ENCODE measurements at places on chromosomes 3 and 15. TPM values are rescaled to one million over a fixed set of nuclear protein-coding genes. Genes with fewer than 3 reads are reported as not detected.

DNA sequence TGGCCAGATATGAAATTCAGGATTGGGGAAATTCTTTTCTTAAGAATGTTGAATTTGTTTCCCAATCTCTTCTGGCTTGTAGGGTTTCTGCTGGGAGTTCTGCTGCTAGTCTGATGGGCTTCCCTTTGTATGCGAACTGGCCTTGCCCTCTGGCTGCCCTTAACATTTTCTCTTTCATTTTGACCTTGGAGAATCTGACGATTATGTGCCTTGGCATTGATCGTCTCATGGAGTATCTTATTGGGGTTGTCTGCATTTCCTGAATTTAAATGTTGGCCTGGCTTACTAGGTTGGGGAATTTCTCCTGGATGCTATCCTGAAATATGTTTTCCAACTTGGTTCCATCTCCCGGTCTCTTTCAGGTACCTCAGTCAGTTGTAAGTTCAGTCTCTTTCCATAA lies 152.2 kb downstream of the CFAP20DC start:
- no peak overlapping the region for H3K4me3 ChIP-seq
- H3K36me3 ChIP-seq = no peaks in the 10 kb centered on the region
- peaks cover 7% of the 10 kb centered on the region for H3K4me1 ChIP-seq
- H3K27me3 ChIP-seq = no peaks in the 10 kb centered on the region
- no peak for DNase-seq

Gene PLA2G4B
- polyA plus RNA-seq = 5.3 TPM

DNA sequence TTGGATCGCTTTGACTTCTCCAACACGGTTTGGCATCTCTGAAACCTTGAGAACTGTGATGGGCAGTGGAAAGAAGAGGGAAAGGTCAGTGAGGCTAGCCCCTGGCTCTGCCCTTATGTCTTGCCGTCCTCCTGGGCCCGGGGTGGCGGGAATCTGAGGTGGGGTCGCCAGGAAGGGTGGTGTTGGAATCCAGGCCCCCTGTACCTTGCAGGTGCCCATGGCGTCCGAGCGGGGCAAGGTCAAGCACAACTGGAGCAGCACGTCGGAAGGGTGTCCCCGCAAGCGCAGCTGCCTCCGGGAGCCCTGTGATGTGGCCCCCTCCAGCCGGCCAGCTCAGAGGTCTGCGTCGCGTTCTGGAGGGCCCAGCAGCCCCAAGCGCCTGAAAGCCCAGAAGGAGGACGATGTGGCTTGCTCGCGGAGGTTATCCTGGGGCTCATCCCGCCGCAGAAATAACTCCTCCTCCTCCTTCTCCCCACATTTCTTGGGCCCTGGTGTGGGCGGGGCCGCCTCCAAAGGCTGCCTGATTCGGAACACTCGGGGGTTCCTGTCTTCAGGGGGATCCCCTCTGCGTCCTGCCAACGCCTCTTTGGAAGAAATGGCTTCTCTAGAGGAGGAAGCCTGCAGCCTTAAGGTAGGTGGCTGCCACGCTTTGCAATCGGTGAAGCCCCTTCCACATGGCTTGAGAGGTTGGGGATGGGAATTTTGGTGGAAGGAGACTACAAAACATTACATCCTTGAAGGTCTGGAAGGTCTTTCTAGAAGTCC lies 907 bp downstream of the TATDN2 start:
- peaks cover 4% of the 10 kb centered on the region for H3K36me3 ChIP-seq
- H3K27ac ChIP-seq = peak overlapping the region; percentile 94
- H3K4me1 ChIP-seq = peaks cover 31% of the 10 kb centered on the region

DNA sequence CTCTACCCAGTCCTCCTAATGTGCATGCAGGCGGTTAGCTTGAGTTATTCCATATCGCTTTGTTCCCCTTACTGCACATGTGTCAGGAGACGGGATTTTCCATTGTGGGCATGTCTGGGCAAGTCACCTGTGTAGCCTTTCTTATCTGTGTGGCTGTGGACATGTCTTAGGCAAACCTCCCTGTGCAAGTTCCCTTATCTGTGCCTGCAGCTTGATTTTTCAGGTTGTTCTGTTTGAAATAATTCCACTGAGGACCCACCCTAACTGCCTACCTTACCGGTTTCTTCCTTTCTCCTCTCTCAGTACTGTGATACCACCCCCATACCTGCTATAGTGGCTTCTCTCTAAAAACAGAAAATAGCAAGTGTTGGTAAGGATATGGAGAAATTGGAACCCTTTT lies 113.6 kb downstream of the NEO1 start:
- no peak overlapping the region for H3K27ac ChIP-seq
- H3K4me1 ChIP-seq = peaks cover 11% of the 10 kb centered on the region
- H3K27me3 ChIP-seq = no peaks in the 10 kb centered on the region
- DNase-seq = no peak
- no peak overlapping the region for H3K4me3 ChIP-seq

All from stomach (tissue), 19 donors.